Right ventricle myocardium inferior (tissue), 1 donor: ENCODE measurements at places on chromosomes 13 and 19. TPM values are rescaled to one million over a fixed set of nuclear protein-coding genes. Genes with fewer than 3 reads are reported as not detected.

NTN5 gene
- total RNA-seq, result 0.14 TPM

ZNF888 gene
- total RNA-seq, result 1.3 TPM

ZNF540 gene
- 6.8 TPM for total RNA-seq

EFNA2 gene
- not detected for total RNA-seq

DNA sequence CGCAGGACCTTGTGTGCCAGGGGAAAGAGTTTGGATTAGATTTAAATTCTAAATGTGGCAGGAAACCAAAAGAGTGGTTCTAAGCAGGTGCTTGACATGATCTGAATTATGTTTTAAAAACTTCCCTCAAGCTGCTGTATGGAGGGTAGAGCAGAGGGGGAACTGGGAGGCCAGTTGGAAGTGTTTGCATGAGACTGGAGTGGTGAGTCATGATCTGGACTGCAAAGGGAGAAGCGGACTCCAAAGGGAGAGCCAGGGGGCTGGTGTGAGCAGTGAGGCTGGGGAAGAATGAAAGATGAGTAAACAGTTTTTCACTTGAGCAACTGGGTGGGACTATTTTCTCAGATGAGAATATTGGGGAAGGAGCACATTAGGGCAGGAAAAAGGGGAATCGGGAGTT lies 206.1 kb downstream of the DNAJC15 start:
- DNase-seq, result no peak
